ENCODE measurements at places on chromosomes 13 and 19.

DNA sequence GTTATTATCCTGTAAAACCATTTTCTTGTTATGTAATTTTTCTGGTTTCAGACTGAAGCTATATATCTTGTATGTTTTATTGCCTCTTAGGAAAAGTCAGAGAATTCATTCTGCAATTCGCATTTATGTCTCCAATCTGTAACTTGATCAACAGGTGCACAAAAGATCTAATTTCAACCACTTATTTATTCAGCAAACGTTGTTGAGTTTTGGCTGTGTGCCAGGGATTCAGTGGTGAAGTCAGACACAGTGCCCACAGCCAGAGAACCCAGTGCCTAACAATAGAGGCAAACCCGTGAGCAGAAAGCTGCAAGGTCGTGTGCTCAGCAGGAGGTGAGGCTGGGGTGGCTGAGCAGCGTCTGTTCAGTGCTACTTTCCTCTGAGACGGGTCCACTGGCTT lies 119.5 kb upstream of the MCF2L start:
- peak; percentile 63 for DNase-seq

DNA sequence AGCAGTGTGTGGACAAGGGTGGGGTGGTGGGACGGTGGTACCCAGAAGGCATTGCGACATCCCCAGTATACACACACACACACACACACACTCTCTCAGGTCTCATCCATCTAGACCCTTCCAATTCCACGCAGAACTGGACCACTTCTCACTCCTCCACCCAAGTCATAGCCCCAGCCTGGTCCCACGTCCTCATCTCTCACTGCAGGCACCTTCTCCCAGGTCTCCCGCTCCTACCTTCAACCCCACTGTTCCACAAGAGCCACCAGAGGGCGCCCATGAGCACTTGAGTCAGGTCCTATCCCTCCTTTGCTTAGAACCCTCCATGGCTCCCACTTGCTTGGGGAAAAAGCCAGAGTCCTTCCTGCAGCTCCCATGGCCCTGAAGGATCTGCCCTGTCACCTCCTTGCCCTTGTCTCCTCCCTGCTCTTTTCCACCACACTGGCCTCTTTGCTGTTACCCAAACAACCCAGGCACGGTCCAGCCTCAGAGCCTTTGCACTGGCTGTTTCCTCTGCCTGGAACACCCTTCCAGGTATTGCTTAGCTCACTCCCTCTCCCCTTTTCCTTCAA lies 62.6 kb downstream of the IER2 start:
- DNase-seq: no peak

- no peak for DNase-seq
Measured at GRCh38 chr13:80802946-80803345, 462.0 kb upstream of the SPRY2 start.

DNA sequence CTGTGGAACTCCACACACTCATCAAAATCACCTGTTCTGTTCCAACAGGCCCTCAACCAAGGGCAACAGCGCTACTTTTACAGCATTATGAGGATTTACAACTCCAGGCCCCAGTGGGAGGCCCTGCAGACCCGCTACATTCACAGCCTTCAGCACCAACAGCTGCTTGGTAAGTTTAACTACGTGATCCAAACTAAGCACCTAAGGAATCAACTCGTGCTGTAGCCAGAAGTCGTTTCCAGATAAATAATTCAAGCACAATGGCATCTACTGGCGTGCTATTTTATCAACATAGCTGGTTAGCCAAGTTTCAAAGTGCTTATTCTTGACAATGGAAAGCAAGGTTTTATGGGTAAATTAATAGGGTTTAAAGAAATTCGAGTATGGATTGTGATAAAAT lies 5.3 kb downstream of the FAM216B start:
- peak; percentile 45 for DNase-seq

DNA sequence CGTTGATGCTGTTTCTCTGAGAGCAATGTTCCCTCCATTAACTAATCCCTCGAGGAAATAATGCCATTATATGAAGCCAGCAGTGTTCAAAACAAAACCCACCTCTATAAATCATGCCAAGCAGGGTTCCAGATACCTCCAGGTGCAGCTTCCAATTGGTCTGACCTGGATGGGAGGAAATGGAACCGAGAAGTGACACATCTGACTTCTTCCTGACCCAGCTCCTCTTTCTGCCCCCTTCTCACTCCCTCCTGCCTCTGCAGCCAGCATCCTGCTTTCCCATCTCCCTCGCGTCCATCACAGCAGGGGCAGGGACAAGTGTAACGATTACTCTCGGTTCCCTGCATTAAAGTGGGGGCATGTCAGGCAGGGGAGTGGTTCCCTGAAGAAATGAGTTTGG lies 37.5 kb downstream of the HSPH1 start:
- no peak for DNase-seq

DNA sequence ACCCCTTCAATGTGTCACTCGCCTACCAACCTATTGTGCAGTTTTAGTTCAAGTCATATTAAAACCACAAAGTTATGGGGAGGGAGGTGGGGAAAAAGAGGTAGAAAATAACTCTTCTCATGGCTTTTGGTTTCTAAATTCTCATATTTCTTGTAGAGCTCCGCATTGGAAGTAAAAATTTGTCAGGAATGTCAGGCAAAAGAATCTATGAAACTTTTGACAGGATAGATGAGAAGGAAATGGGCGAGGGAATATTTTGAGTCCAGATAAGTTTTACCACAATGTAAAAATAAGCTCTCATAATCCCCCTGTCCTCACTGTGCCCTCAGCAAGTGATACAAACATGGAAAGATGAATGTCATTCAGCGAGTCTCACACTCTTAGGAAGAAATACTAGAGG lies 270.4 kb downstream of the DLEU7 start:
- DNase-seq: no peak

DNA sequence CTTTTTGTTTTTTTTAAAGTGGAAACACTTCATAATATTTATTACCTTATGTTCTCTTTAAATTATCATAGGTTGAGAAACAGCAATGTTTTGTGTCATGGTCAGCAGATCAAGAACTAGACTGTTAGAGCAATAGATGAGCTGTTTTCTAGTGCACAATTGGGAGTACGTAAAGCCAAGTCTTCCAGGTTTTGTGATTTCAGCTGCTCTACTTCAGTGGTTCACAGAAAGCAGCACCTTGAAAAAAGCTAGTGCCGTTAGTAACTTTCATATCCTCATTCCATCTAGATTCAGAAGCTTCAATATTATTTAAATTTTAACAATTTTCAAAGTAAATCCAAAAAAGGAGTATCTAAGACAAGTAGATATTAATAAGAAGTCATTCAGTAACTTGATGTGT lies 1.9 kb downstream of the GPR18 start:
- DNase-seq: no peak

DNA sequence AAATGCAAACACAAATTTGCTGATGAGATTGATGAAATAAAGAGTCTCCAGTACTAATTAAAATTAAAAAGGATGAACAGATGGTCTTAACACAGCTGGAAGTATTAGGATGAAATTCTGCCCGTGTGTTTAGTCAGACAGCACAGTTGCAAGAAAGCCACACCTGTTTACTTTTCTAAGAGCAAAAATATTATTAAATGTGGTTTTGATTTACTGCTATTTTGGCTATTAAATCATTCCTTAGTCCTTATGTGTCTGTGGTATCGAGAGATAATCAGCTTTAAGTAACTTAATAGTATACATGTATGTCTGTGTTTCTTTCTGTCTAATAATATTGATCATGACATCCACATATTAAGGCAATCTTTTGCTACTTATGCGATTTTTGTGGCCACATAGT lies 494.9 kb downstream of the GPC6 start:
- no peak for DNase-seq

GRCh38 chr19:8584965-8585893 lies 8.0 kb upstream of the MYO1F start:
- no peak for DNase-seq

GRCh38 chr13:90680826-90681225 lies 666.7 kb upstream of the MIR17HG start:
- no peak for DNase-seq

DNA sequence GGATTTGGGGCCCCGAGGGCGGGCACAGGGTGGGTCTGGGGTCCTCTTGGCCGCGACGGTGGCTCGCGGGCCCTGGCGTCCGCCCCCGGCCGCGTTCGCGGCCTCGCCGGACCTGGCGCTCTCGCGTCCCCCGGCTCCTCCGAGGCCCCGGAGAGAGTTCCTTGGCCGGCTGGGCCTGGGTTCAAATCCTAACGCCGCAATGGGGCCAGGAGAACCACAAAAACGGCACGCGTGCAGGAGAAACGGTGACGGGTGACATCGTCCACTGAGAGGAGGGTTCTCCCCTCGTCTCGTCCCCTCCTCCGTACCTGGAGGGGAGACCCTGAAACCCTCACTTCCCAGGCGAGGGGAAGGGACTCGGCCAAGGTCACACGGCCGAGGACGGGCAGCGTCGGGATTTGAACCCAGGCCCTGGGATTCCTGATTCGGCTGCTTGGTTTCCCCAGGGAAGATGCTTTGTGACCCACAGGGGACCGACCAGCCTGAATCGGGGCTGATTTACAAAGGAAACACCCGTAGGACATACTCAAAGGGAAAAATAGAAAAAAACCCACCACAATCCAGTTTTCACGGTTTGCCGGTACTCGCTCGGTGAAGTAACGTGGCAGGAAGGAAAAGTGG lies 624 bp downstream of the SAFB start:
- DNase-seq: no peak

- no peak for DNase-seq
Measured at GRCh38 chr13:106911627-106912026, 343.7 kb upstream of the ARGLU1 start.

DNA sequence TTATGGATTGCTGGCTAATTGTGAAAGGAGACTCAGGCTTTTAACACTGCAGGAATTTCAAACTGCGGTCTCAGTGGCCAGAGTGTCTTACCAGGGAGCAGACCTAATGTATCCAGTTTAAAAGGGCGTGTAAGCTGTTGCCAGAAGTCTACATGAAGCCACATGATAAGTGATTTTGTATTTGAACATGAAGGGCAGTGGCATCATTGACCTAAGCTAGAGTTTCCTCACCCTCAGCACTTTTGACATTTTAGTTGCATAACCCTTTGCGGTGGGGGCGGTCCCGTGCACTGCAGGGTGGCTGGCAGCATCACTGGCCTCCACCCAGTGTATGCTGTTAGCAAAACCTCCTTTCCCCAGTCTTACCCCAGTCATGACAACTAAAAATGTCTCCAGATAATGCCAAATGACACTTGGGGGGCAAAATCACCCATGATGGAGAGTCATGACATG lies 23.7 kb upstream of the GPR18 start:
- no peak for DNase-seq

GRCh38 chr13:88294368-88294767 lies 623.2 kb downstream of the SLITRK5 start:
- DNase-seq: no peak

Measured in NCI-H526 treated with DMSO at 0.1 percent for 48 hours (cell line).